ENCODE measurements at places on chromosomes 6 and 20.
A peak's percentile ranks its signal among the peaks of the same experiment; 100 is the strongest.

- no peak for DNase-seq
Observed at GRCh38 chr6:40336296-40336695, 250.9 kb downstream of the LRFN2 start.

- DNase-seq = no peak
Observed at GRCh38 chr6:36131511-36132245, 1.4 kb downstream of the MAPK13 start.

- DNase-seq = no peak
Observed at GRCh38 chr20:31641391-31641790, 3.7 kb downstream of the COX4I2 start.

DNA sequence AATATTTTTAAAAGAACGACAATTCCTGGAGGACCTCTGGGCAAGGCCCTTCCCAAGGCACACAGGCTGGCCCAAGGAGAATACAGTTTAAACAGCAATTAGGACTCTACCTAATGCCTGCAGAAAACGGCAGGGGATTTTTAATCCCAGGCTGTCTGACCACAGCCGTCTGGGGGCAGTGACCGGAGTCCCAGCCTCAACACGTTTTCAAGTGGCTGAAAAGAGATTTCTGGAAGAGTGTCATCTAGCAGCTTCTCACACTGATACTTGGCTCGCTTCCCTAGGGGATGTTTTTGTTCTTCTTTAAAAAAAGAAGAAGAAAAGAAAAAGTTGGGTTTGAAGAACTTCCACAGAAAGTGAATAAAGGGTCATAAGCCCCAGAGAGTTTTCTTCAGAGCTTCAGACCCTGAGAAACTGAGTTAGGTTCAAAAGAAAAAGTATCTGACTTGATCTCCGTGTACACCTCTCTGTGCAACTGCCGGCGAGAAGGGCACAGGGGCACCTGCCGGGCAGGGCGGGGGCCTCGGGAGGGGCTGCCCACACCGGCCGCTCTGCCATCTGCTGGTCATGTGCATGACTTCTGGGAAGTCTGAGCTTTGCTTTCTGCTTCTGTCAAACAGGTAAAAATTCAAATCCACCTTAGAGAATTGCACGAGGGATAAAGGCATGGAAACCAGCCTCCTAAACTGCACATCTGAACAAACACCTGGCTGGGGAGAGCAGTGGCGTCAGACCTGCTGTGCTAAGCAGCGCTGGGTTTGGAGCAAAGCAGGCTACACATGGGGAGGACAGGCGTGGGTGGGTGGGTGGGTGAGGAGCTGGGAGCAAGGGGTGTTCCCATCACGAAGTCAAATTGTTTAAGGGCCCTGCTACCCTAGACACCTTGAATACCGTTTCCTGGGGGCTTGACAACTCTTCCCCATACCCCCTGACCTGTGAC lies 33.0 kb downstream of the RRBP1 start:
- peak; percentile 41 for DNase-seq

DNA sequence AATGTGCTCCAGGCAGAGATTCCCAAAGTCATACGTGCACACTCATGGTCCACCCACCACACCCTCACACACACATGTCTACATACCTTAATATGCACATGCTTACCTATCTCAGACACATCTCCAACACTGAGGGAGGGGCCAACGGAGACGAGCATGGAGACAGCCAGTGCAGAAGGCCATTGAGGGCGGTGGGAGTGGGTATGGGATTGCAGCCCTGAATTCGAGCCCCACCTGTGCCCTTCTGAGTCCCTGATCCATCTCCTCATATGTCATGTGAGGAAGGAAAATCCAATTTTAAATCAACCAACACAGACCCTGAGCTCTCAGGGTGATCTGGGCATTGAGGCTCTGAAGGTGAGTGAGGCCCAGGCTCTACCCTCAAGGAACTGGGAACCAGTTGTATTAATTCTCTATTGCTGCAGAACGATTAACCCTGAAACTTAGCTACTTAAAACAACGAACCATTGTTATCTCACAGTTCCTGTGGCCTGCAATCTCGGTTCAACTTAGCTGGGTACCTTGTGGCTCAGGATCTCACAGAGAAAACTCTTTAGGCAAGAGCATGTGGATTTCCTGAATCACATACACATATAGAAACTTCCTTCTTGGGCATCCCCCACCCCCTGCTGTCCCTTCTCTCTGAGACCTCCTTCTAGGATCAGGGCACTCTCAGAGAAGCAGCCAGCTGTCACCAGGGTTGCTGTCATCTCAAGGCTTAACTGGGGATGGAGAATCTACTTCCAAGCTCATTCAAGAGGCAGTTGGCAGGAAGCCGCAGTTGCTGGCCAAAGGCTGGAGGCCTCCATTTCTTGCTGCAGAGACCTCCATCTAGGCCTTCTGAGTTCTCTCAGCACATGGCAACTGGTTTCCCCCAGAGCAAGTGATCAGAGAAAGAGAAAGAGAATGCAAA lies 28.3 kb downstream of the GLP1R start:
- no peak for DNase-seq

- no peak for DNase-seq
Observed at GRCh38 chr6:152118678-152119077, 311.2 kb downstream of the ESR1 start.

- DNase-seq = no peak
Observed at GRCh38 chr20:37228082-37228481, 33.5 kb downstream of the GHRH start.

- peak; percentile 79 for DNase-seq
Observed at GRCh38 chr20:45306431-45306982, at the start of gene RBPJL. TSS of gene RBPJL (plus strand) at chr20:45306840. CDS start at chr20:45306923, 83 bp downstream.

GRCh38 chr20:17654649-17655285 lies 27.3 kb downstream of the RRBP1 start:
- DNase-seq = peak; percentile 80

DNA sequence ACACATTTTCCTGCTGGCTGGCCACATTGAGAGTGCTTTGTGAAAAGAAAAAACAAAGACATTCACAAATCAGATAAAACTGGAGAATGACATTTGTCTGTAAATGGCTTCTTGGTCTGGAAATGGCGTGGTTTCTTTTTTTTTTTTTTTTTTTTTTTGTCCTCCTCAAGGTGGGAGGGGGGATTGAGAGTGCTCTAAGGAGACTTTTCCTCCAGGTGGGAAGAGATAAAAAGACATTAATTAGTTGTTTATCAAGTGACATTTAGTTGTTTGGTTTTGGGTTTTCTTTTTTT lies 40.4 kb downstream of the GNAS start:
- DNase-seq = no peak

DNA sequence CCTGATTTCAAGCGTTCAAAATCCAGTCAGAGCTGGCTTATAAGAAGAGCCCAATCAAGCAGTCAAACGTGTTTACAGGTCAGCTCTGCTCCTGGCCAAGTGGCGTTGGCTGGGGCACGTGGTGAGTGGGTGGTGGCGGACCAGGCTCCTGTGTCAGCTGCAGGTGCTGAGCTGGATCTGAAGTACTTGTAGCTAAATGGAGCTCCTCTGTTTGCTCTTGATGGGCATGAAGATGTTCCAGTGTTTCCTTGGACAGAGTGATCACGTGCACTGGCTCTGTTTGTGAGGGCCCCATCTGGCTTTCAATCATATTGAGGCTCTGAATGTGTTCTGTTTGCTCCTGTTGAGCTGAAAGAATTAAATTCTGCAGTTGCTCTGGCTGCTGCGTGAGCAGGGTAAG lies 10.2 kb upstream of the MICAL1 start:
- no peak for DNase-seq

- no peak for DNase-seq
Observed at GRCh38 chr6:91646649-91647048, 1059.8 kb upstream of the MAP3K7 start.

- no peak for DNase-seq
Observed at GRCh38 chr20:19254956-19255355, 42.5 kb downstream of the SLC24A3 start.

DNA sequence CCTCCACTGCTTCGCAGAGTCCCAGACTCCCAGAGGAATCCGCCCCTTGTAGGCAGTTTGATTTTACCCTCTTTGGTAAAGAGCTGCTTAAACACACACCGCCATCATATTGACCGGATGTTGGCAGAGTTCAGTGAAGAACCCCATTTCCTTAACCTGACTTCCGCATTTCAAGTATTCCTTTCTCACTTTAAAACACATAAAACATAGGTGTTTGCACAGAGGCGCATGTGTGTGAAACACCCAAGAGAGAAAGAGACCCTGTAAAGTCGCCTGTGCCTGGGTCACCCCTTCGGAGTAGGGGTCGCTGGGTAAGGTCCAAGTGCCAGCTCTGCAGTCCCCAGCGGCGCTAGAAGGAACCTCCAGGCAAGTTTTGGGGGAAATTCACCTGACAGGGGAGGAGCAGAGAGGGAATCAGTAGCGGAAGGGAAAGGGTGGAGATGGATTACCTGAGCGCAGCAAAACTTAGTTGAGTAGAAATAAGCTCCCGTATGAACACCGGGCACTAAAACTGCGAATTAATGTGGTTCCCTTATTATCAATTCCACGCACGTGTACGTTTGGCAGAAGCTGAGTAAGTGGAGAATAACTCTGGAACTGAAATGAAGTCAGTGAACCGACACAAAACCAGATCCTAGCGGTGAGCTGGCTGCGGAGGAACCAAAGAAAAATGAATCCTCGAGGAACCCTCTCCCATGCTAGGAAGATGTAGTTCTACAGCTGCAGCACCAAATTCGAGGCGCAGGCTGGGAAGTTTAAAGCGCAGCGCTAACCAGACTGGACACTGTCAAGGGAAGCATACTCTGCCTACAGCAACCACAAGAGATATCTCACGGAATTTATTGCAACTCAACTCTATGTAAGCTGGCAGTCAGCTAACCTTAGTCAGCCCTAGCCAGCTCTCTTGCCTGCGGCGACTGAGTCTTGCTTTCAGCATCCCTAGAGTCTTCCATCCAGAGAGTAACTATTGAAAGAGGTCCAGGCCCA lies 3.5 kb upstream of the HTR1B start:
- DNase-seq = peak; percentile 45
